Activated CD8-positive, alpha-beta memory T cell treated with anti-CD3 and anti-CD28 coated beads, Interleukin-2, amount 50 U/mL, for 4 hours (primary cell): ENCODE measurements at places on chromosomes 2 and 18.

DNA sequence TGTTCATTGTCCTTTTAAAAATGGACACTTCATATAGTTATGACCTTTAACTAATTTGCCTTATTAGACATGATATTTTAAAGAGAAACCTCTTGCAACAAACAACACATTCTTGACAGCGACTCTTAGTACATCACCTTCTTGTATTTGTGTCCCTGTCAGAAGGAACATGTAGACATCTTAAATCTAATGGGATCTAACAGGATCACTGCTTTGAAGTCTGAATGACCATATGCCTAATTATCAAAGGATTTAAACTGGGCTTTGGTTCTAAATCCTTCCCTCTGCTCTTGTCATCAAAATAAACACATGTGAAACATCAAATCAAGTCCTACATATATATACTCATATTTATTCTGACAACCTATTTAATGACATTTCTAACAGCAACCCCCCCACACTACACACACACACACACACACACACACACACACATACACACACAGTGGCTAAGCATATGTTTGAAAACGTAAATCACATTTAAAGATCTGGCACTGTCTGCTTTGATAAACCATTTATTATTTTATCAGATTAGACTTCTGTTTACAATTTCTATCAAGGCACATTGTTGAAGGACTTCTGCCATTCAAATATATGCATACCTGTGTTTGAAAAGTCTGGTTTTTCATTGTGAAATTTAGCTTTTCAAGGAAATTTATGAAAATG is 4.2 kb downstream of the GALNT13 start:
- DNase-seq: no peak

- DNase-seq: no peak
Measured at GRCh38 chr18:564708-565561, 15.2 kb upstream of the CETN1 start.

DNA sequence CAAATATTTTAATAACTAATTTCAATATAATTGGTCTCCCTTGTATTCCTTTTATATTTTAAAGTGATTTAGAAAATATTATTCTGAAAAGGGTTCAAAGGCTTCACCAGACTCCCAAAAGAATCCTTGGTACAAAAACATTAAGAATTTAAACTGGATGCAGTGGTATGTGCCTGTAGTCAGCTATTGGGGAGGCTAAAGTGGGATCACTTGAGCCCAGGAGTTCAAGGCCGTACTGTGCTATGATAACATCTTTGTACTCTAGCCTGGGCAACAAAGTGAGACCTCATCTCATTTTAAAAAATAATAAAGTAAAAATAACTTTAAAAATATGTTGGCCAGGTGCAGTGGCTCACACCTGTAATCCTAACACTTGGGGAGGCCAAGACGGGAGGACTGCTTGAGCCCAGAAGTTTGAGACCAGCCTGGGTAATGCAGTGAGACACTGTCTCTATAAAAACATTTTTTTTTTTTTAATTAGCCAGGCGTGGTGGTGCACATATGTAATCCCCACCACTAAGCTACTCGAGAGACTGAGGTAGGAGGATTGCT is 14.7 kb downstream of the NCL start:
- no peak for DNase-seq

DNA sequence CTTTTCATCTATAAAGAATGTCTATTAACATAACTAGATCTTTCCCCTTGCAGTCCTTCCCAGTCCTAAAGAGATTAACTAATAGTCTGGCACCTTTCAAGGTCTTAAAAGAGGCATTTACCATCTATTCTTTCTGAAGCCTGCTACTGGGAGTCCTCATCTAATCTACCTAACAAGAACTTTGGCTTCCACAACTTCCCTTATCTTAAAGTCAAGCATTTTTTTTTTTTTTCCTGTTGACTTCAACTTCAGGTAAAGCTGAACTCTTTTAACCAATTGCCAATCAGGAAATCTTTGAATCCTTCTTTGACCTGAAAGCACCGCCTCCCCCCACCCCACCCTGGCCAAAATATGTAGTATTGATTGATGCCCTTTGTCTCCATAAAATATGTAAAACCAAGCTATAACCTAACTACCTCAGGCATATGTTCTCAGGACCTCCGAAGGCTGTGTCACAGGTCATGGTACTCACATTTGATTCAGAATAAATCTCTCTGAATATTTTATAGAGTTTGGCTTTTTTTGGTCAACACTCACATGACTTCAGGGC is 168.6 kb downstream of the PTPRM start:
- DNase-seq: no peak

GRCh38 chr2:49567021-49567420 is 412.7 kb upstream of the FSHR start:
- DNase-seq: no peak
